LNCaP clone FGC (cell line): ENCODE measurements at places on chromosomes 2 and 18.

- DNase-seq, result no peak
Measured at GRCh38 chr18:77103187-77103850, 29.3 kb downstream of the MBP start.

GRCh38 chr2:80073134-80073561 lies 231.4 kb downstream of the LRRTM1 start:
- DNase-seq, result peak; percentile 36

GRCh38 chr18:62198259-62198658 lies 11.2 kb downstream of the RELCH start:
- DNase-seq, result no peak

DNA sequence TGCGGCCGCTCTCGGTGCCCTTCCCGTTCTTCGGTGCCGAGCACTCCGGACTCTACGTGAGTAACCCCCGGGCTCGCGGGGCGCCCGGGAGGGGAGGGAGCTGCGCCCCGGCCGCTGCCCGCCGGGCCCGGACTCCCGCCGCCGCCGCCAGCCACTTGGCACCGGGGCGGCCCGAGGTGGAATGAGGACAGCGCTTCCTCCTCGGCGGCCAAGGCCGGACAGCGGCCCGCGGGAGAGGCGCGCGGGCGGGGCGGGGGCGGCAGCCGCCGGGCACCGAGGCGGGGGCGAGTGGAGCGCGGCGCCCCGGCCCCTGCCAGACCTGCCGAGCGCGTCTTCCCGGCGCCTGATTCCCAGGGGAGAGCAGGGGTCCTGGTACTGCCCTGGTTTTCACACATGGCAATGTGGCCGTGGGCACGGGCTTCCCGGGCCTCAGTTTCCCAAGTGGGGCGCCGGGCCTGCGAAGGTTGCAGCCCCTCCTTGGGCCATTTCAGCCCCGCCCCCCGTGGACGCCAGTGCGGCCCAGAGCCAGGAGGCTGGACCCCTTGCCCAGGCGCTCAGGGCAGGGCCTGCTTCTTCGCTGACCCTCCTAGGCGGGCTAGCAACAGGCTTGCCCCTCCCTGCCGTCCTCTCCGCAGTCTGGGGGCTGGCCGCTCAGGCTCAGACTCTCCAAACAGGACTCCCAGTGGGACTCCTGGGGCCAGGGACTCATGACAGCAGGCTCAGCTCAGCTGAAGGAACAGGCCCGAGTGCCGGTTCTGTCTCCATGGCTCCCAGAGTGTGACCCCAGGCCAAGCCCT lies 775 bp downstream of the SNED1 start:
- no peak for DNase-seq

GRCh38 chr2:197908990-197909776 lies 104.8 kb downstream of the PLCL1 start:
- no peak for DNase-seq

DNA sequence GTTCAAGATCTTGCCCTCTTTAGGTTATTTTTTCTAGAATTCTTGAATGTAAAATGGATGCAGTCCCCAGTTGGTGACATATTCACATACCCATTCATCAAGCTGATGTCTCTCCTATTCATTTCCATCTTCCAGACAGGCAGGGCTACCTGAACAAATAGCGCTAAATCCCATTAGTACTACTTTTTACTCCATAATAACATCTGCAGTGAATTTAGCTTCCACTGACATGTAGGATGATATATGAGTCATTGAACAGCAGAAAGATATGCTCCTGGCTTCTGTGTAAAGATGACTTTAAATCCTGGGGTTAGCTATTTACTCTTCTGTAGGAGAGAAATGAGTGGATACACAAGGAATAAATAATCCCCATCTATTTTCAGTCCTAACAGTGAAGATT lies 194.7 kb downstream of the RND3 start:
- no peak for DNase-seq

DNA sequence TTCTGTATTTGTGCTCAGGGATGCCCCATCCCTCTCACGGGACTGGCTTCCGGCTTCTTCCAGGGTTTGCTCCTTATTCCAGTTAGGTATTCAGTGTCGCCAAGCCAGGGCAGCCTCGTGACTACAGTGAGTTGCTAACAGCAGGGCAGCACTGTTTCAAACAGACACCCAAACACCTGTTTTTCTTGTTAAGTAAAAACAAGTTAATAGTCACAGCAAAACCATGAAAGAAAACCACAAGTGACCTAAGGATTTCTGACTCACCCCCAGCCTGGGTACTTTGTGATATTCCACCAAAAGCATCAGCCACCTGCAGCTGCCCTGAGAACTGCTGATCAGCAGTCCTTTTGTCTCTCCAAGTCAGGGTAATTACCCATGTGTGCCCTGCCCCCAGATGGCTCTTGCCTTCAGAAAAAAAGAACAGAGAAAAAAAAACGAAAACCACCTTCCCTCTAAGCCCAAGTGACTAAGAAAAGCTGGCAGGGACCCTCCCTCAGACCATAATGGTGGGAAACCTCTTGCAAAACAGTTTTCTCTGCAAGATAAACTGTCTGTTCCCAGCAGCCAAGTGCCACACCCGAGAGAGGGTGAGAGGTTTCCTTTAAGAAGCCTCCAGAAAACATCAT lies 178.2 kb downstream of the ANAPC1 start:
- no peak for DNase-seq

DNA sequence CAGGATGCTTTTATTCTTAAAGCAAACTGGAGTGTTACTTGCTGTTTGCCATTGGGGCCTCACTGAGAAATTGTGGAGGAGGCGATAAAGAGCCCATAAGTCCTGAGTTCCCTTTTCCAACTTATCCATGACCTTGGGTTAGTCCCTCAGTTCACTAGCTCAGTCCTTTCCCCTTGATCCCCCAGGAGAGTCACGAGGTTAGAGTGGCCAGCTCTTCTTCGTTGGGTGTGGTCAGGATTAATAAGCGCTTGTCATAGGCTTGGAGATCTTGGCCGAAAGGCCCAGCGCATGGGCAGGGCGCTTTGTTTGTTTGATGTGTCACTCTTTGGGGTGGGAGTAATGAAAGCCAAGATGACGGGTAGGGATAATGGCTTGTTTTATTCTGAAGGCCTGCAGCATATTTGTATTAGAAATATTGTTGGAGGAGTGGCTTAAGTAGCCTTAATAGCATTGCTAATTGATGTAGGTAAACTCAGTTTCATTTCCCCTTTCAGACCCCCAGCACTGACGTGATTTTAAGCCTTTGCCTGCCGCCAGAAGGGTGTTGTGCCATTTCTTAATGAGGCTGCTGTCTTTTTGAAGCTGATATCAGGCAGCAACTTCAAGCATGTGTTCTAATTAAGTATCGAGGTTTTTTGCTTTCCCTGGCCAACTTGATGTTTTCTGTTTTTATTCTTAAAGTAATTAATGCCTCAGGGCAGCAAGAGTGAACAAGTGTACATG lies 15.7 kb downstream of the GRHL1 start:
- DNase-seq, result no peak

DNA sequence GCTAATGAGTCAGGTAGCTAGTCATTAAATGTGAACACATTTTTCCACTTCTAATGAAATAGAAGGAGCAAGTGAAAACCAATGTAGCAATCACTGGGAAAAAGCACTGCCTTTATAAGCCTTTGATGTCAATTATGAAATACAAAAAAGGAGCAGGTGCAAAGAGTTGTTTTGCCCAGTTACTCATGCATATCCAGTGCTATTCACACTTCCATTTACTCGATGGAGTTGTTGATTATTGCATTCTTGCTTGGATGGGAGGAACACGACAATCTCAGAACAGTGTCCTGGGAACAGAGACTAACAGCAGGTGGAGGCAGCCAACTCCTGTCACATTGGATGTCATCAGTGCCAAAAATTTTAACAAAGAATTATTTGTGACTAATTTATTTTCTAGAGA lies 372.5 kb downstream of the CBLN2 start:
- no peak for DNase-seq

DNA sequence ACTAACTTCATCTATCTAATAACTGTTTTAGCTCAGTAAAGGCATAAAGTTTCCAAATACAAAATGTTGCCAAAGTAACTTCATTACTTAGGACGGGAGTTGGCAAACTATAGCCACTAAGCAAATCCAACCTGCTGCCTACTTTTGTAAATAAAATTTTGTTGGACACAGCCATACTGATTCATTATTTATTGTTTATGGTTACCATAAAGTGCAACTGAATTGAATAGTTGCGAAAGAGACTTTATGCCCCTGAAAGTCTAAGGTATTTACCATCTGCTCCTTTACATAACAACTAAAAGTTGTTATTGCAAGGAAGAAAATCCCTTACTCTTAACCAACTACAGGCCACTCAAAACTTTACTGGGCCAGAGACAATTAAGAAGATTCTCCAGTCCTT lies 256.7 kb upstream of the RBBP8 start:
- DNase-seq, result peak; percentile 17

DNA sequence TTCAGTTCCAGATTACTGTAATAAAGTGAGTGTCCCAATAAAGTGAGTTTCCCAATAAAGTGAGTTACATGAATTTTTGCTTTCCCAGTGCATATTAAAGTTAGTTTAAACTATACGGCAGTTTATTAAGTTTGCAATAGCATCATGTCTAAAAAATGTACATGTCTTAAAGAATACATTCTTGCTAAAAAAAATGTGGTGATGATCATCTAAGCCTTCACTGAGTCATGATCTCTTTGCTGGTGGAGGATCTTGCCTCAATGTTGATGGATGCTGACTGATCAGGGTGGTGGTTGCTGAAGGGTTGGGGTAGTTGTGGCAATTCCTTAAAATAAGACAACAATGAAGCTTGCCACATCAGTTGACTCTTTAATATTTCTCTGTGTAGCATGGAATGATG lies 664.2 kb downstream of the TDRD15 start:
- no peak for DNase-seq

GRCh38 chr2:51079945-51080344 lies 48.0 kb upstream of the NRXN1 start:
- peak; percentile 80 for DNase-seq

DNA sequence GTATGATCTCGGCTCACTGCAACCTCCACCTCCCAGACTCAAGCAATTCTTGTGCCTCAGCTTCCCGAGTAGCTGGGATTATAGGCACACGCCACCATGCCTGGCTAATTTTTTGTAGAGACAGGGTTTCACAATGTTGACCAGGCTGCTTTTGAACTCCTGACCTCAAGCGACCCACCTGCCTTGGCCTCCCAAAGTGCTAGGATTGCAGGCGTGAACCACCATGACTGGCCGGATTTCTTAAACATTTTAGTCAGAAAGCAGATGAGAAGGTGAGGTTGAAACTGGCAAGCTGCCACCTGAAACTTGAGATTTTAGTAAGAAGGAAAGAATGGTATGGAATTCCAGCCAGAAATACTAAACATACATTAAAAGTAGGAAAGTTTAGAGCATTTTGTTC lies 31.9 kb downstream of the KLHL23 start:
- peak; percentile 21 for DNase-seq

GRCh38 chr18:55790296-55790695 lies 202.3 kb upstream of the TCF4 start:
- no peak for DNase-seq

DNA sequence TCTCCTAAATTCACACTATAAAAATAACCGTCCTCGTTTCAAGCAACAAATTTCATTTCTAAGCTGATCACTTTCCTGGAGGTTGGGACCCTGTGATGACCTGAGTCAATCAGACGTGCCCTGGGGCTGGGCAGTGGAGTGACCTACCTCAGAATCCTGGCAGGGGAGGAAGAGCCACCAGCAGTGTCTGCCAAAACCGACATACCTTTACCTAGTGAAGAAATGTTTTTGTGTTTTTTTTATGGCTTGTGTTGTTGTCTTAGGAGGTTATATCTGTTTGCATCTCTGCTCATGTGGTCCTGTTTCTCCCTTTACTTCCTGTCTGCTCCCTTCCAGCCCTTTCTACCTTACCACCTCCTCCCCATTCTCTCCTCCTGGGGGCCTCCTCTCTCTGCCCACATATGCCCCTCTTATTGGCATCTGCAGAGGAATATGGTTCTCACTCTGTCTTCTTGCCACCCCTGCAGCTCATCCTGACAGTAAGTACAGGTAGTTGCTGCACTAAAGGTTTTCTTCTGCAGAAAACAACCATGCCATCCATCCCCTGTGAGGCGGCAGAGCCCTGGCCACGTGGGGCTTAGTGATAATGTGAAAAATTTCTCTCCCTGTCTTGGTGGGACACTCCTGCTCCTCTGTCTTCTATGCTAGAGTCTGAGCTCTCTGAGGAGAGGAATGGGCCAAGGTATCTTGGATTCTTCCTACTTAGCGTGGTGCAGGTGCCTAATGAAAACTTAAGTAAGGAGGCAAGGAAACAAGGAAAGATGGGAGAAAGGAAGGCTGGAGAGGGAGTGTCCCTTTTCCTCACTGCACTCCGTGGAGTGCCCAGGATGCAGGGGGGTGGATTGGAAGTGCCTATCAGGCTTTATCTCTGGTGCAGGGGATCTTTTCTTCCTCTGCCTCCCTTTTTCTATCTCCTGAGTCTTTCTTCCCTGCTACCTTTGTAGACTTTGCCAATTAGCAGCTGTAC lies 15.4 kb downstream of the ACOXL start:
- peak; percentile 58 for DNase-seq

DNA sequence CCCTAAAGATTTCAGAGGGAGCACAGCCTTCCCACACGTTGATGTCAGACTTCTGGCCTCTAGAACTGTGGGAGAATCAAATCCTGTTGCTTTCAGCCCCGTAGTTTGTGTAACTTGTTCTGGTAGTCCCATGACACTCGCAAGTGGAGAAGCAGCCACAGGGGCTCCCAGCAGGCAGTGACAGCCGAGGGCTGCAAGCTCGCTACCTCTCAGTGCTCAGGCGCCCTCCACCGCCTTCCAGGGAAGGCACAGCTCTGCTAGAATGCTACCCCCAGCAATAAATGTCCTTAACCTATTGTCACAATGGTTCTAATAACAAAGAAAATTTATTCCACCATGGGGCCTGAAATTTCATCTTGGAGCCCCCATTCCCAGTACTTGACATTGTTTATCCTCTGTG lies 143.1 kb upstream of the ZNF236 start:
- DNase-seq, result no peak
